ENCODE measurements at places on chromosomes 6 and 20.

GRCh38 chr6:26211963-26212362 is 124.7 kb downstream of the HFE start:
- peak; percentile 52 for DNase-seq

- DNase-seq = peak; percentile 80
Measured at GRCh38 chr20:19929481-19930145, 87.5 kb upstream of the NAA20 start.

- peak; percentile 6 for DNase-seq
Measured at GRCh38 chr20:3203315-3204123, 963 bp downstream of the DDRGK1 start.

DNA sequence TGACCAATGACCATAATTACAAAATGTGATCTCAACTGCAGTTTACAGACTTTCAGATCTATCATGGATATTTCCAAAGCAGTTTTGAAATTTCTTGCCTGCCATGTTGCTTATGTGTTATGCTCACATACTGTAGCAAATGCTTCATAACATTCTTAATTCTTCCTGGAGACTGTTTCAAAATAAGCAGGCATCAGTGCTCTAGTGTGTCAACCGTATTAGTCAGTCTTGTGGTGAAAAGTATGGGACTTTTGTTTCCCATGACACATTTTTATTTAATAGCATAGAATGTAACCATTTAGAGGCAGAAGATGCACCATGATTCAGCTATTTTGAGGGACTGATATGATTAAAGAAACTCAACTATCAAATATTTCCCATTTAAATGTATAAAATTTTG is 1.7 kb downstream of the POPDC3 start:
- no peak for DNase-seq

DNA sequence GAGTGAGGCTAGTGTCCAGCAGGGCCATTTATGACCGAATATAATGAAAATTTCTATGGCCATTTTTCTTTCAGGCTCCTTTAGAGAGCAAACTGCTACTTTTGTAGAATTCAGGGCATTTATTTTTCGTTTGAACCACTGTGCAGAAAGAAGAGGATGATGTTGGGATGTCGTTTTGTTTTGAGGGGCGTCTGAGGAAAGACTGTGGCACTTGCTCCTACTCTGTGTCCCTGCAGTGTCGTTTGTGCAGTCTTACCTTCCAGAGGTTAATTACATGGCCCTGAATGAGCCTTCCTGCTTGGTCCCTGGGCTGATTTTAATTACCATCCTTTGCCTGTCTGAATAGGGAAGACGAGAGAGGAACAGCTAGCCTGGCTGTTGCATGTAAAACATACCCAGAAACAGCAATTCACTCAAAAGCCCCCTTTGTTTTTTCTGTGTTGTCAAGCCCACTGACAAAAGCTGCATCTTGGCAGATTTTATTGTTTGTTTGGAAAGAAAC is 65.3 kb downstream of the CTNNBL1 start:
- no peak for DNase-seq

- DNase-seq = no peak
Measured at GRCh38 chr6:151012321-151013294, 147.1 kb downstream of the MTHFD1L start.

GRCh38 chr6:26184367-26184891 is 97.2 kb downstream of the HFE start:
- no peak for DNase-seq

- DNase-seq = no peak
Measured at GRCh38 chr6:10534419-10534762, 13.2 kb downstream of the GCNT2 start.

GRCh38 chr6:96066376-96066775 is 50.6 kb downstream of the FUT9 start:
- DNase-seq = no peak

- peak; percentile 22 for DNase-seq
Measured at GRCh38 chr6:16819752-16820151, 58.5 kb upstream of the ATXN1 start.

- DNase-seq = no peak
Measured at GRCh38 chr6:168734523-168734922, 293.5 kb downstream of the SMOC2 start.

- no peak for DNase-seq
Measured at GRCh38 chr20:58614984-58615760, 35.9 kb upstream of the STX16 start.

DNA sequence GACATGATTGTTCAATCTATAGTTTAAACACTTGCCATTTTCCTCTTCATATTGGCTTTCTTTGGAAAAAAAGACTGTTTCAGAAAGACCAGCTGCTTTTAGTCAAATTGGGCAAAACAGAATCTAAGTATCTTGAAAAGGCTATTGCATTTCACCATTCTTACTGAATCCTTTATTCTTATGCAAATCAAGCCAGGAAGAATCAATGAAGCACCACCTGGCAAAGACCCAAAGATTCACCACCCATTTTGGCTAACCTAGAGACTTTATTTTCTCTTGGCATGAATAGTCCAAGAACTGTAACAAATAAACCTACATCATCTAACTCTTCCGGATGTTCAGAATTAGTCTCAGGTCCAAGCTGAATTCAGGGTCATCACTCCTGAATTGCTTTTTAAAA is 71.3 kb upstream of the EYA4 start:
- no peak for DNase-seq

DNA sequence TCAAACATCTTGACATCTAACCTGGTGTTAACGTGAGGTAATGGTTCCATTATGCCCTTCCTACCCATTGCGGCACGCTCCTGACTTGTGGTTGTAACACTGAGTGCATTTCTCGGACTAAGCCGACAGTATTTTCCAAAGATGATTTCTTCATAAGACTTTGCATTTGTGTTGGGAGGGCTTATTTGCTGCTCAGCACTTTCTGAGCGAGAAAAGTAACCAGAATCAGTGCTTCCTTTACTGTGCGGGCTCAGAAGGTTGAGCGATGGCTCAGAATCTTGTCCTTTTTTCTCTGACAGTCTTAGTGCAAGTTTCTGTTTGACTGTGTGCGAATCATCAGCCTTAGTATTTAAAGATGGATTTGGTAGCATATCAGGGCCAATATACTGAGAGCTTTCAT is 171.7 kb downstream of the HIVEP2 start:
- no peak for DNase-seq

GRCh38 chr6:166901626-166902025 is 54.7 kb downstream of the RNASET2 start:
- no peak for DNase-seq

- DNase-seq = peak; percentile 49
Measured at GRCh38 chr6:161549977-161550655, 276.3 kb upstream of the AGPAT4 start.

GRCh38 chr6:111427341-111428116 is 55.5 kb downstream of the REV3L start:
- DNase-seq = peak; percentile 78

- DNase-seq = peak; percentile 78
Measured at GRCh38 chr6:137843211-137843610, 23.8 kb upstream of the TNFAIP3 start.

GRCh38 chr6:44341095-44341890 is 1.2 kb upstream of the SPATS1 start:
- peak; percentile 10 for DNase-seq

GRCh38 chr6:45327956-45328522 is at the start of gene RUNX2:
RUNX2 (plus strand) TSS chr6:45328330; CDS start chr6:45328727, 397 bp downstream.
- no peak for DNase-seq

DNA sequence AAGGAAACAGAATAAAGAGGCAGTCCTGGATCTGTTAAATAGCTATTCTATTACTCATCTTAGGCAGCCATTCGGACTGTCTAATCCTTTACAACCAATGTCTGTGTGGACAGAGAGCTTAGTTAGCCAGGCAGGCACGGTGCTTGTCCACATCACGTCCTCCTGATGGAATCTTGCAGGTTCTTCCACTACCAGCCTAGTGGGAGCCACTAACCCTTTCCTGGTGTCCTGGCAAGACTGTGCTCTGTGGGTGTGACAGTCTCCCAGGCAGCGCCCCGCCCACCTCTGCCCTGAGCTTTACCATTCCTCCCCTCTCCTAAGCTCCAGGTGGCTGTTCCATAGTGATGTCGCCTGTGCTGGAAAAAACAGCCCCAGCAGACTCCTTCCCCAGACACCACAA is 78.3 kb upstream of the CLDN20 start:
- no peak for DNase-seq

GRCh38 chr6:16925461-16925860 is 164.2 kb upstream of the ATXN1 start:
- no peak for DNase-seq

- peak; percentile 29 for DNase-seq
Measured at GRCh38 chr6:160978141-160978901, 13.2 kb upstream of the MAP3K4 start.

GRCh38 chr6:28322661-28323060 is 13.3 kb downstream of the ZSCAN31 start:
- DNase-seq = no peak

GRCh38 chr20:41507851-41508250 is 110.3 kb downstream of the CHD6 start:
- no peak for DNase-seq

DNA sequence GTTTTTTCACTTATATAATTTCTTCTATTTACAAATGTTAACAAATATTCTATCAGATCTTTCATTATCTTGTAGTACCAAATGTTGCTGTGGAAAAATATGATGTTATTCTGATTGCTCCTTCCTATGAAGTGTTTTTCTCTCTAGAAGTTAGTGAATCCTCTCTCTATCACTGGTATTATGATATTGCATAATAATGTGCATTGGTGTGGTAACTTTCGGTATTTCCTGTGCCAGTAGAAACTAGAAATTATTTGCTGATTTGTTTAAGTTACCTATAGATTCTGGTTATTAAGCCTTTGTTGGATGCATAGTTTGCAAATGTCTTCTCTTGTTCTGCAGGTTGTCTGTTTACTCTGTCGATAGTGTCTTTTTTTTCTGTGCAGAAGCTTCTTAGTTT is 342.5 kb downstream of the CENPW start:
- peak; percentile 3 for DNase-seq

GRCh38 chr20:51959066-51959542 is 156.8 kb upstream of the SALL4 start:
- no peak for DNase-seq

DNA sequence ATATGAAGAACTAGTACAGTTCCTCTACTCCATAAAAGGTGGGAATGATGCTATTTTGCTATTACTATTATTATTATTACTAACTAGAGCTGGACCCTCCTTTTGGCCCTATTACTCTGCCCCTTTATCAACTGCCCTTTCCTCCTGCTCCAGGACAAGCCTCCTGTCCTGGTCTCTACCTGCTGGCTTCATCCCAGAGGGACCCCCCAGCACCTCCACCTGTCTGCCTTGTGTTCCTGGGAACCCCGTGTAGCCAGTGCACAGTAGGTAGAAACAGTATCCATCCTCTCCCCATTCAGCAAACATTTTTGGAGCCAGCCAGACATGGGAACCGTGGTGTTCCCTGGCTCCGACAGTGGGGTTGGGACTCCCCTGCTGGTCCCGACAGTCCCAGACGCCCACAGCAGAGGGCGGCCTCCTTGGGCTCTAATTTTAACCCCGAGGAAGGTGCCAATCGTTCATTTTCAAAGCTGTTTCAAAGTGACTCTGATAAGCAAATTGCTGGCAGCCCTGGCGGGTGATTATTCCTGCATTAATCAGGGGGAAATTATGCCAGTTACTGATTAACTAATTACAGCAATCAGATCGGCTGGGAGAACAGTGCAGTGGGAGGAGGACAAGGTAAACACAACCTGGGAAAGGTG is 44.2 kb upstream of the MDGA1 start:
- DNase-seq = no peak

DNA sequence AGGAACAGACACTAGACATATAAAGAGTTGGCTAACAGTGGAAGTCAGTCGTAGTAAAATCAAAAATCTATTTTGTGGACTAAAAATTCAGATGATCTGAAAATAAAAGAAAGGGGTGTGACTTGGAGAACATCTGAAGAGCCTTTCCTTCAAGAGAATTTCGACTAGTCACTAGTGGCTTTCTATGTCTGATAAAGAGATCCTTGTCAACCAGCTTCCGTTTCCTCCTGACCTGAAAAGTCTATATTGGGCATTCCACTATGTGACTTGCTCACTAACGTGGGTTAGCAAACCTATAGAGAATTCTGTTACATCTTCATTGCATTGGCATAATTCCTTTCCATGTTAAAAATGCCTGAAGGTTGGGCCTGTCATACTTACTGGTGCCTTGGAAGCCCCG is 25.9 kb downstream of the TRAF3IP2 start:
- DNase-seq = no peak
